ENCODE measurements at places on chromosomes 6 and 20.

DNA sequence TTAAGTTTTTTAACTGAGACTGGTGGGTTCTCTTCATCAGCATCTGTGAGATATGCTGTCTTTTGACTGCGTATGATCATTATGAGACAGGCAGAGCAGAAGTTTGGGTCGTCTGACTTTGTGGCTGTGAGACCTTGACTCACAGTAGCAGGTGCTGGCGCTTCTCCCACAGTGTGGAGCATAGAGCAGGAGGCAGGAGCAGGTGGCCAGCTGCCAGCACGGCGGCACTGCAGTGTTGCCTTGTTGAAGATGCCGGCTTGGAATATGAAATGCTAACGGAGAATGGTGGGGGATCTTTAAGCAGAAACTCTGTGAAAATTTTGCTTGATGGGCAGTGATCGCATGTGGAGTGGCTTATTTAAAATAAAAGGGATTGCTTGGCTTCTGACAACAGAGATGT, 105.0 kb downstream of the TIAM2 start:
- no peak for DNase-seq

- no peak for DNase-seq
Measured at GRCh38 chr6:105135907-105136430, 43.8 kb downstream of the POPDC3 start.

DNA sequence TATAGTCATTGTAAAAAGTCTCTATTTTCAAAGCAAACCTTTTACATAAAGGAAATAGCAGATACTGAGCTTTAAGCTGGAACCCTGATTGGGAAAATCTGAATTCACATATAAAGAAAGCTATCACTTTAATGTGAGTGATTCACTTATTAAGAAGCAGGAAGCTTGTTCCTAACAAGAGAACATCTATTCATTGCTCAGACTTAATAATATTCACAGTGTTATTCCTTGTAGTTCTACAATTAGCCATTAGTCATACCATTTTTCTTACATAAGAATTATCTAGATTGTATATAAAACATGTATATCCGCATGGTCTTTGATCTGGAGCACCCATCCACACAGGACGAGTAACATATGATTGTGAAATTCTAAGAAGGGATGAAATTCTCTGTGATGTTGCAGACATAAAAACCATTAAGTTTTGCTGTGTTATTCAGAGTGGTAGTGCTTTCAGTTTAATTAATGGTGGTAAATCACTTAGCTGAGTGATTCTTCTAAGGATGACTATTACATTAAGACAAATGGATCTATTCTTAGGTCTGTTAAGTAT, 71.1 kb upstream of the FOXQ1 start:
- no peak for DNase-seq

DNA sequence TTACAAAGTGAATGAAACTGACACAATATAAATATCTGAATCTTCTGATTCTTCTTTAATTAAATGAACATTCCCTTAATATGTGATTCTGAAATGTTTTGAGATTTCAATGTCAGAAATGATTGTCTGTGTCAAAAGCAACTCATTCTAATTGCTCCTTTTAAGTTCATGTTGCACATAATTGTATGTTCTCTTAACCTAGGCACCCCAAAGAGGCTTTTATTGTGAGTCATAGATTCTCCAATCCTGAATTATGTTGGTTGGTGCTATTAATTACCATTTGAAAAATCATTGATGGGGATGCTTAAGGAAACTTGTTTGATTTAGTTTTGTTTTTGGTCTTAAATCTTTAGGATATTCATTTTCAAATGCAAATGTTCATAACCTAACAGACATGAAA, 829.7 kb upstream of the CITED2 start:
- no peak for DNase-seq

DNA sequence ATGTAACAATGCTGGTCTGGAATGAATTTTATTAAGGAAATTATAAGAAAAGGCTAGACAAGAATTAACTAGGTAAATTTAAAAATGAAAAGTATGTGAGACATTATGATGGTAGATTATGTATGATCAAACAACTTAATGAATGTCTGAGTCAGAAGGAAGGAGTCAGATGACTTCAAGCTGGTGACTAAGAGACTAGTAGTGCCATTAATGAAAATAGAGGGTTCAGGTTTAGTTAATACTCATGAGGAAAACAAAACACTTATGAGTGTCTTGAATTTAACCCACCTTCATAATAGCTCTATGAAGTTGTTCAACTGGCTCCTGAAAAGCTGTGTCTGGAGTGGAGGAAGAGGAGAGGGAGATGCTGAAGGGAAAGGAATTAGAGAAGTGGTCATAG, 256.3 kb downstream of the ADGRB3 start:
- no peak for DNase-seq

DNA sequence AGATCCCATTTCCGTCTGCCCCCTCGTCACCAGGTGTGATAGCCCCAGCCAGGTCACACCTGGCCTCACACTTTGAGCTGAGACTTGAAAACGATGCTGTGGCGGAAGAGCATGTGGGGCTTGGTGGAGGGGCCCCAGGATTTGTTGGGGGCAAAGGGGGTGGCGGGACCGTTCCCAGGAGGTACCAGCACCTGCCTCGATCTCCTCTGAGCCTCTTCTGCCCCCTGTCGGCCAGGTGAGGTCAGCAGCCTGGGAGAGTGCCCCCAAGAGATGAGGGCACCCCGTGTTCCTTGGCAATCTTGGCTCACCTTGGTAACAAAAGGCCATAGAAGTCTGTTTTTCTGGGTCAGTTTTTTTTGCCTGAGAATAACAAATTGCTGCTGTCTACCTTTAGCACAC, 25.4 kb downstream of the SPATA2 start:
- no peak for DNase-seq

DNA sequence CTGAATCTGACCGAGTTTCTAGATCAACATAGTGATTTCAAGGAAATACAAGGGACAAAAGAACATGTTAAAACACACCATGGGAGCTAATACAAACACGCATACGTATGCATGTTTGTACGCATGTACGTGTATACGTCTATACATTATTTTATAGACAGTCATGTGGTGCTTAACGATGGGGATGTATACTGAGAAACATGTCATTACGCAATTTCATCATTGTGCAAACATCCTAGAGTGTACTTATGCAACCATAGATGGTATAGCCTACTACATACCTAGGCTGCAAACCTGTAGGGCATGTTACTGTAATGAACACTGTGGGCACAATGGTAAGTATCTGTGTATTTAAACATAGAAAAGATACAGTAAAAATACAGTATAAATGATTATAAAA, 25.0 kb upstream of the NELFCD start:
- DNase-seq = no peak

GRCh38 chr6:22208026-22208425, 88.8 kb downstream of the PRL start:
- no peak for DNase-seq

- no peak for DNase-seq
Measured at GRCh38 chr6:112332274-112332673, 14.9 kb upstream of the RFPL4B start.

DNA sequence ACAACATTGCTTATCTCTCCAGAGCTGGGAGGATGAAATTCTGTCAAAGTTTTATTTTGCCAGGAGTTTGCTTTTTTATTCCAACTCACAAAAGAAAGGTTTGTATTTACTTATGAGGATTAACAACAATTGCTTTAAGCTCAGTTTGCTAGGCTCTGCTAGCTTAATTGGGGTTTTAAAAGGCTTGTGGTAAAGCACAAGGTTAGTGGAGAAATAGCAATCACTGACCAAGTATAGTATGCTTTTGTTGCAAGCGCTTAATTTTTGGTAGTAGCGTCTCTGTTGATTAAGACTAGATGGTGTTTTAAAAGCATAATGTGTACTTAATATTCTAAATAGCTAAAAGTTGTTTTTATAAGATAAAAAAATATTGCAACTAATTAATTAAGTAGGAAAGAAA, 45.7 kb downstream of the TINAG start:
- DNase-seq = no peak

- DNase-seq = no peak
Measured at GRCh38 chr20:8844179-8844578, 224.7 kb upstream of the PLCB4 start.

Measured in activated naive CD4-positive, alpha-beta T cell treated with anti-CD3 and anti-CD28 coated beads, Interleukin-2, amount 50 U/mL, for 72 hours (primary cell).